Stimulated activated effector memory CD8-positive, alpha-beta T cell treated with anti-CD3 and anti-CD28 coated beads, Interleukin-12 subunit alpha, Interleukin-12 subunit beta, amount 100 ng/mL, for 72 hours (primary cell): ENCODE measurements at places on chromosomes 6 and 20.
A peak's percentile ranks its signal among the peaks of the same experiment; 100 is the strongest.

DNA sequence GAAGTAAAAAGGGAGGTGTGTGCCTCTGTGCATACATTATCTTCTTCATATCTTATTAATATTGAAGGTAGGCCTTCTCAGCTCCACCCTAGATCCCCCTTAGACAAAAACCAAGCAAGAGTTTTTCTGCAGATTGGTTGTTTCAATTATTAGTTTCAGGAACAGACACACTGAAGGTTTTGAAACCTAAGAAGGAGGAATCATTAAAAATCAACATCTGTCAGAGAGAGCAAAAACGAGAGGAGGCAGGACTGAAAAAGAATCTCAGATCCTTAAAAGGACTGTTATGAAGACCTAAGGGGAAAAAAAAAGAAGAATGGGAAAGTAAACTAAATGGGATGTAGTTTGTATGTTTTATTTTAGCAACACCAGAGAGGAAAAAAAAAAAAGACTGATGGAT, 560.8 kb upstream of the JAG1 start:
- no peak for DNase-seq

- DNase-seq, result no peak
Measured at GRCh38 chr6:154197196-154197860, 158.3 kb downstream of the OPRM1 start.

DNA sequence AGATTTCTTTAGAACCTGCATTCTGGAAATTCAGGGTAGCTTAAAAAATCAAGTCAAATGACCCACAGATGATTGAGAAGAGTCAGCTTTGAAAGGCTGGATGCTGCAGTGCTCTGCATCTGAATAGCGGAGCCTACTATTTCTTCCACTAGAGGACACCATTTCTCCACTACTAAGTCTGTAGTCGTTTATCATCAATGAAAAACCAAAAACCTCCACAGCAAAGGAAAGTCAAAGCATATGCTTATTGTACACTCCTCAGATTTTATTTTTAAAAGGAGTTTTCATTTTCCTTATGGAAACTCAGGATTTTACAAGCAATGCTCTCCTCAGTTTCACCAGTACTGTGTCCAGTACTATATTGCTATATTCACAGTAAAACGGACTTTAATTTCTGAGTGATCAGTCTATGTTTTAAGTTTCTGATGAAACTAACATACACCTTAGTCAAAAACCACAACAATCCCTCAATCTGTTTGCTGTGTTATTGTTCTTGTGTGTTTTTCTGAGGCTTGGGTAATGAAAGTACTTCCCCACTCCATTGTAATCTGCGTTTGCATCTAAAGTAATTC, 50.5 kb upstream of the ENPP5 start:
- no peak for DNase-seq

GRCh38 chr6:135990855-135991464, 139.5 kb downstream of the PDE7B start:
- DNase-seq, result no peak

- no peak for DNase-seq
Measured at GRCh38 chr6:81843302-81843701, 90.8 kb upstream of the TENT5A start.

DNA sequence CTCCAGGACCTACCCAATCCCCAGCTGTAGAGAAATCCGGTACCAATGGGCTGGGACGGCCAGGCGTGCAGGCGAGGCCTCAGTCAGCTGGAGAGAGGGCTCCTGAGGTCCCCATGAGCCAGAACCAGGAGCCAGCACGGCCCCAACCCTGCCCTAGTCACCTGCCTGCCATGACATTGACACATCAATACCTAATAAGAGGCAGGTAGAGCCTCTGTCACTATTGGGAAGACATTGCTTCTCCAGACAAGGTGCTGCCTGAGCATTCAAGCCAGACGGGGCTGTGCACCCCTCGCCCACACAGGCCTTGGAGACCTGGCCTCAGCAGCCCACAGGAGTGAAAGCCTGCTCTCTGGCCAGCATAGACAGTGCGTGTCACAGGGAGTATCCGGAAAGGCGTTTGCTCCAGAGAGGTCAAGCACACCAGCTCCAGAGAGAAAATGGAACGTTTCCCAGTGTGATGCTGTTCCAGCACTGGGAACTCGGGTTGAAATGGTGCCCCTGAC, 3.5 kb downstream of the DLL1 start:
- no peak for DNase-seq

GRCh38 chr6:51926125-51926524, 161.3 kb downstream of the PKHD1 start:
- DNase-seq, result no peak

DNA sequence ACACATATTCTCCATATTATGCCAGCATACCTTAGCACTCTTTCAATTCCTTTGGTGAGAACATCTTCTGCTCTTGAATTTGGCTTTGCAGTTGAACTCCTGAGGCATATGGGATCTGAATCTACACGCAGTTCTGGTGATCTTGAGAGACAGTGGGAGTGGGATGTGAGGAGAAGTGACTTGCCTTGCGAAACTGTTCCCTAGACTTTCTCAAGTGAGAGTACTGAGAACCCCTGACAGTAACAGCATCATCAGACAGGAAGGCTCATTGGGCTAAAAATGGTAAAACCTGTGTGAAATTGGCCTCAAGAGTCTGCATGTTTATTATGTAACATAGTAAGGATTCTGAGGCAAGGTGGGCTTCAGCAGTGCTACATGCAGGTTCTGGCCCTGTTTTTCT, 49.1 kb upstream of the CEP85L start:
- DNase-seq, result no peak

DNA sequence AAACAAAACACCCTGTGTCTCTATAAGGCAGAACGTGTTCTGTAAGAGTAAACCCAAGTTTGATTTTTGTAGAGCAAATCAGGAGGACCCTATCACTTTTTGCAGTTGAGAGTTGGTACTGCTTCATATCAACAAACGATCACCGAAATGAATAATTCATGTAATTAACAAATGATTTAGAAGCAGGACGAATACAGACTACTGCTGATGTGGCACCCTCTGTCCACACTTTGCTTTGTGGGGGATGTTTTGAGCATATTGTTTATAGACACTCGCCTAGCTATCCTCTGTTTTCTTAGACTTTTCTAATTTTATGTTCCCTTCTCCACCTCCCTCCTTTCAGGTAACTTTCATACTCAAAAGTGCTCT, 1.5 kb downstream of the CD2AP start:
- DNase-seq, result no peak

- DNase-seq, result no peak
Measured at GRCh38 chr6:84583784-84584183, 180.6 kb downstream of the TBX18 start.

DNA sequence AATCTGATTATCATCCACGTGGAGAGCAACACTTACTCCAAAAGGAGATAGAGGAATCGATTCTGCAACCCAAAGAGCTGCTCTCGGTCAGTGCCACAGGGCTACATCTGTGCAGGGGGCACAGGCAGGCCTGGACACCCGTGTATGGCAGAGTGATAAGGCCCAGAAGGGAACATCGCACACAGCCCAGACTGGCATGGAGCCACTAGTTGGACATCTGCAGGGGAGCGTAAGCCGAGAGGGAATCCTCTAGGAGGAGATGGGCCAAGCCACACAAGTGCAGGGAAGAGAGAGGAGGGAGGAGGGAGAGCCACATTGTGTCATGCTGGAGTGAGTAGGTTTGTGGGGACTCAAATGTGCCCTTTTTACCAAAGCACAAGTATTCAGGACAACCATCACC, 50.4 kb upstream of the ENTPD6 start:
- DNase-seq, result no peak

GRCh38 chr6:6470123-6470522, 118.4 kb upstream of the LY86 start:
- no peak for DNase-seq

DNA sequence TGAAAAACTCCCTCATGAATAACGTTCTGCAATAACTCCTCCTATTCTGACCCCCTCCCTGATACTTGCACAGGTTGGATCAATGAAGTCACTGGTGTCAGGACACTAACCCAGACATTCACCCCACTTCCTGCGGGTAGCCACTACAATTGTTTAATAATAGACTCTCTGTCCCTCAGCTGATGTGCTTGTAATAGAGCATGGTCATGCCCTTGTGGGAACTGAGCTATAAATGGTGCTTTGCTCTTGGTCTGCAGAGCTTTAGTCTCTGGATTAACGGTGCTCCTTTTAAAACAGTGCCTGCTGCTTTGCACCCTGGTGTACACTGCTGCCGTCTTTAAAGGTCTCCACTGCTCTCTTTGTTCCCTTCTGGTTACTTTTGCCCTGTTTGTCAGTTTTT, 127.3 kb downstream of the BACH2 start:
- DNase-seq, result no peak

DNA sequence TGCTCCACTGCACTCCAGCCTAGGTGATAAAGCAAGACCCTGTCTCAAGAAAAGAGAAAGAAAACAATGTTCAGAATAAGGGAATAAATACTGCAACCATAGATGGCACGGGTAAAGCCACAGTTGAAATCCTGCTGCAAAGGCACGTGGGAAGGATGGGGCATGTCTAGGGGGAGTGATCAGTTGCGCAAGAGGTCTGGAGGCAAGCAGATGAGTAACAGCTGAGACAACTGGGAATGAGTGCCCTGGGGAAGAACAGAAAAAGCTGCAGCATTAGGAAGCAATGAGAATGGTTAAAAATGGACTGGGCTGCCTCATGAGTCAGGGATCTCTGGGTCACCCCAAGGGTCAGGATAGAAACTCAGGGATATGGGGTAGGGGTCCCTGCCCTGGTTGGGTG, 96.3 kb downstream of the GMPR start:
- no peak for DNase-seq

GRCh38 chr20:1533059-1533458, 24.4 kb downstream of the SIRPD start:
- DNase-seq, result no peak

GRCh38 chr6:42618105-42618504, 54.3 kb downstream of the UBR2 start:
- DNase-seq, result no peak

DNA sequence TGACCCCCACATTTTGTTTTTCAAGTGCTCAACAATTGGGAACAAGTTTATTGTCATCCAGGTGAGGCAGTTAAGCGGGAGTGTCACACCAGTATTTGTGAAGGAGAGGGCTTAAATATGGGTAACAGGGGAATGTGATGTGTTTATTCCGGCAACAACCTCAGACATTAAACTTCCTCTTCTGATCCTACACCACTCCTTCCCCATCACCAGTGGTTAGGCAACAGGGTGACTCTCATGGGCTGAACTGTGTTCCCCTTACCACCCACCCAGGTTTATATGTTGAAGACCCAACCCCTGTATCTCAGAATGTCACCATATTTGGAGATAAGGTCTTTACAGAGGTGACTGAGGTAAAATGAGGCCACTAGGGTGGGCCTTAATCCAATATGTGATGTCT, 52.1 kb upstream of the RNF182 start:
- no peak for DNase-seq

GRCh38 chr6:163086624-163086920, 327.9 kb upstream of the QKI start:
- DNase-seq, result no peak

DNA sequence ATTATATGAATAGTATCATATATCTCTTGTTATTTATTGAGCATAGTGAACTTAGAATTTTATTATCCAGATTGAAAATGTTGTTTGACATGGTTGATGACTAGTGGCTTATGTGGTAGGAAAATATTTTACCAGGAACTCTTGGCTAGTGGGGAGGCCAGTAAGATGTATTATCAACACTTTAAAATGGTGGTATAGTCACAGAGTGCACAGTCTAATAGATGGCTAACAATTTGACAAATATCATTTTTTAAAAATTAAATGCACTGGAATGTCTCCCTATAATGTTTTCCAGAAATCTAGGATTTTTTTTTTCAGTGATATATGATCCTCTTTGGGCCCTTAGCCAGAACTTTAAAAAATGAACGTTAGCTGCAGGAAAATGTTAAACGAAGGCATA, 26.9 kb upstream of the EYA4 start:
- DNase-seq, result no peak

- DNase-seq, result peak; percentile 36
Measured at GRCh38 chr20:38092260-38092857, 58.8 kb downstream of the RPRD1B start.

GRCh38 chr20:47347661-47348435, 8.7 kb downstream of the ZMYND8 start:
- DNase-seq, result no peak

- DNase-seq, result no peak
Measured at GRCh38 chr20:32190616-32191415, 16.7 kb downstream of the PLAGL2 start.

GRCh38 chr6:22544476-22544875, 24.9 kb upstream of the HDGFL1 start:
- DNase-seq, result no peak

GRCh38 chr20:22763257-22763906, 179.0 kb upstream of the FOXA2 start:
- DNase-seq, result no peak

GRCh38 chr6:22436134-22436533, 133.2 kb upstream of the HDGFL1 start:
- no peak for DNase-seq
